Left lobe of liver (tissue), 2 donors: ENCODE measurements at places on chromosomes 16 and 17.

DNA sequence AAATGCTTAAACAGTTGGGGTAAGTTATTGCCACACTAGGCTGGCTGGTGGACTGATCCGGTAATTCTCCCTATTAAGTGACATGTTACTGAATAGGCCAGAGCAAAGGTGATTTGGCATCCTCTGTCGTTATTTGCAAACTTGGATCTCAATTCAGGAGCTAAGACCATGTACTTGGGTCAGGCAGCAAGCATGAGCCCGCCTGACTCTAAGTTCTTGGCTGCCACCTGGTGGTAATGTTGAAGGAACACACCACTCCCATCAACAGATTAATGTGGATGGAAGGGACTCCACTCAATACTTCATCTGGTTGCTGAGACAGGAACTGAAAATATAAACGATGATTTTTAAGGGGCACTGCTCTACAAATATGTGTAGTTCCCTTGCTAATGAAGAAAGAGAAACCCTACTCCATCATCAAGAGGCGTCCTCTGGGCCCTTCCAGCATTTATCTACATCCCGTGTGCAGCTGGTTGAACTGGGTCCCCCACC is 70.8 kb downstream of the EMP2 start:
- peak; percentile 85 for DNase-seq

- no peak for DNase-seq
These were observed 886.3 kb upstream of the RBFOX1 start for GRCh38 chr16:6446370-6446769.

GRCh38 chr17:18917506-18918032 is 34.4 kb upstream of the SLC5A10 start:
- DNase-seq, result no peak

GRCh38 chr16:88927010-88927409 is 50.0 kb downstream of the CBFA2T3 start:
- DNase-seq, result no peak

DNA sequence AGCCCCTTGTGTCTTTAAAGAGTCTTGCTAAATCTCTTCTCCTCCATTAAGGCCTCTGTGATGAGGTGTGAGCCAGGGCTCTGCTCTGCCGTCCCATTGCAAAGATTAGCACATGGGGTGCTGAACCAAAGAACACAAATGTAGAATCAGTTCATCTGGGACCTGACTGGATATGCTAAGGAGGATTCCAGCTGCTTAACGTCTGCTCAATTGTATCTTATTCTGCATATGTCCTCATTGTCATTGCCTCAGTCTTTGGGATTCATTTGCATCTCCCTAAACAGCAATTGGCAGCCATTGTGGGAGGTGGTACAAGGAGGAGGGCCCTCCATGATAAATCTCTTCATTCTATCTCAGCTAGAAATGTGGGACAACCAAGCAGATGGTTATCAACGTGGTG is 106.3 kb upstream of the ADAMTS18 start:
- no peak for DNase-seq

- DNase-seq, result no peak
These were observed 5.9 kb downstream of the FASN start for GRCh38 chr17:82092094-82092586.

GRCh38 chr16:65314627-65315008 is 192.8 kb upstream of the CDH11 start:
- no peak for DNase-seq

DNA sequence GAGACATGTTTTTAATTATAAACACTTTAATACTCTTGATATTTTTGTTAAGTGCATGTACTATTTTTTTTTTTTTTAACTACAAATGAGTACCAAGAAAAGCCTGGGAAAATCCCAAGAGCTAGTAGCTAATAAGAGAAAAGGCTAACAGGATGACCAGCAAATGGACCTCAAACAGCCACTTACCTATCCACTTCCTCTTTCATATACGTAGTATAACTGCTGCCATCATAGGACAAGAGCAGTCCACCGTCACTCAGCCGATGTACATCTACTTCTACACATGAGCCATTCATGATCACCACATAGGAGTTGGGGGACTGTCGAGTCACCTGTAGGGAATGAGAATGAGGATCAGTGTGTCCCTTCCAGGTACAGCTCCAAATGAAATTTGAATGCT is 128.0 kb upstream of the C17orf78 start:
- DNase-seq, result no peak

GRCh38 chr17:77197115-77197514 is 56.3 kb downstream of the SEC14L1 start:
- DNase-seq, result no peak

DNA sequence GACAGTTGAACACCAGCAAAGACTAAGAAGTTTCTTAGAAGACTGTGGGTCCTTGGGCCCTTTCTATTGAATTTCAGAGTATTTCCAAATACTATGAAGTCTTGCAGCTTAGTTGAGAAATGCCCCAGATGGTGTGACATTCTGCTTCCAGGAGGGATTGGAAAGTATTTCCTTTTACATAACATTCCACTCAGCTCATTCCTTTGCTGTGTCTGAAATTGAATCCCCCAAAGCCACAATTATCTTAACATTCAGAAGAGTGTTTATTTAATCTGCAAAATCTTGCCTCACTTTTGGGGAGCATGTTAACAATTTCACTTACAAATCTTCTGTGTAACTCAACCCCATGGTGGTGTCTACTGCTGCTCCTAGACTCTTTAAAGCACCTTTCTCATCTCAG is 307.7 kb downstream of the WWOX start:
- DNase-seq, result no peak

DNA sequence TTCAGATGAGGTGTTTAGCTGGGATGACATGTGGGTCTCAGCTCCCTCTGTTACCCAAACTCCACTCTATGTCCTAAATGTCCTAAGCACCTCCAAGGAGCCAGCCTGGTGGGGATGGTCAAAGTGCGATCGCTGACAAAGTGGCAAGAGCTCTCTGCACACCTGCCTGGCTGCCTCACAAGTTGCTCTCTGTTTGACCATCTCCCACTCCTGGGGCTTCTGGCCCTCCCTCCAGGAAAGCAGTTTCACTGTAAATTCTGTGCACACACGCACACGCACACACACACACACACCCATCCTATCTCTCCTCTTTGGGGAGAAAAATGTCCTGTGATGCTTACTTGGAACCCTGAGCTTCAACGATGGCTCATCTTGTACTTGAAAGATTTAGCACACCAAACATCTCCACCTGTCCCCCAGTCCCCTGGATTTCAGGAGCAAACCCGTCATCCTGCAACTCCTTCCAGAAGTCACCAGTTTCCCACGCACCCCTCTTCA is 1.7 kb downstream of the PITPNA start:
- DNase-seq, result no peak

DNA sequence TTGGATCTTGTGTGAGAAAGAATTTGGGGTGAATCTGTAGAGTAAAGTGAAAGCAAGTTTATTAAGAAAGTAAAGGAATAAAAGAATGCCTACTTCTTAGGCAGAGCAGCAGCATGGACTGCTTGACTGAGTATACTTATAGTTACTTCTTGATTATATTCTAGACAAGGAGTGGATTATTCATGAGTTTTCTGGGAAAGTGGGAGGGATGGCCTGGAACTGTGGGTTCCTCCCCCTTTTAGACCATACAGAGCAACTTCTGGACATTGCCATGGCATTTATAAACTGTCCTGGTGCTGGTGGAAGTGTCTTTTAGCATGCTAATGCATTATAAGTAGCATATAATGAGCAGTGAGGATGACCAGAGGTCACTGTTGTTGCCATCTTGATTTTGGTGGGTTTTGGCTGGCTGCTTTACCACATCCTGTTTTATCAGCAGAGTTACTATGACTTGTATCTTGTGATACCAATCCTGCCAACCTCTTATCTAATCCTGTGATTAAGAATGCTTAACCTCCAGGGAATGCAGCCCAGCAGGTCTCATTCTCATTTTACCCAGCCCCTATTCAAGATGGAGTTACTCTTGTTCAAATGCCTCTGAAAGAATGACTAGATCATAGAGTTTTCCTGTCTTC is 58.7 kb downstream of the HSD17B2 start:
- DNase-seq, result no peak

- no peak for DNase-seq
These were observed 60.4 kb upstream of the RPH3AL start for GRCh38 chr17:413016-413350.

DNA sequence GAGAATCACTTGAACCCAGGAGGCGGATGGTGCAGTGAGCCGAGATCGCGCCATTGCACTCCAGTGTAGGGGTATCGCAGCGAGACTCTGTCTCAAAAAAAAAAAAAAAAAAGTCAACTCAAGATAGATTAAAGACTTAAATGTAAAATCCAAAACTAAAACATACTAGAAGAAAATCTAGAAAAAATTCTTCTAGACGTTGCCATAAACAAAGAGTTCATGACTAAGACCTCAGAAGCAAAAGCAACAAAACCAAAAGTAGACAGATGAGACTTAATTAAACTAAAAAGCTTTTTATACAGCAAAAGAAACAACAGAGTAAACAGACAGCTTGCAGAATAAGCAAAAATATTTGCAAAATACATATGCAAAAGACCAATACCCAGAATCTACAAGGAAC is 61.2 kb upstream of the ABCC11 start:
- no peak for DNase-seq

DNA sequence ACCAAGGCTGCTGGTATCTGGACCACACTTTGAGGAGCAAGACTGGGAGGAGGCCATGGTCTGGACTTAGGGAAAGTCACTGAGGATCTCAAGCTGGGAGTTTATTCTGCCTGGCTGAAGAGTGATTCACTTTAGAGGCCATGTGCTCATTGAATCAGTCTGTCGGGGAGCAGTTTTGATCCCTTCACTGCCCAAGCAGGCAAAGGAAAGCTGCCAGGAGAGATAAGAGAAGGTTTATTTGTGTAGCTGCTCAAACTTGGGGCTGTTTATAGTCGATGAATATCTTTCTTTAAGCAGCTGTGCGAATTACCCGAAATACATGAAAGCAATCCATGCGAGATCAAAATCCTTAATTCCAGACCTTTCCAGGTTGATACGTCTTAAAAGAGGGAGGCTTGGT is 544.4 kb upstream of the EEF2KMT start:
- DNase-seq, result no peak

DNA sequence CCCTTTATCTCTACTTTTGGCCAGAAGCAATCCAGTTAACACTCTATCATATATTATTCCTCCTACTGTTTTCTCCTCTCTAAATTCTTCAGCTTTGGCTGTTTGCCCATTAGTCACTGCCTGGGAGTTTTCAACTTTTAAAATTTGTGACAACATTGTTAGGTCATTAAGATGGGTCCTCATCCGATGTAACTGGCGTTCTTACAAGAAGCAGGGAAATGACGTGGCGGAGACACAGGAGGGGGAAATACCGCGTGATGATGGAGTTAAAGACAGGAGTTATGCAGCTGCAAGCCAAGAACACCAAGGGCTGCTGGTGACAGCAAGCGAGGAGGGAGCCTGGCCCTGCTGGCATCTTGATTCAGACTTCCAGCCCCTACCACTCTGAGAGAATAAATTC is 34.8 kb upstream of the CPHXL start:
- DNase-seq, result no peak

GRCh38 chr16:72442385-72443158 is 270.6 kb upstream of the PMFBP1 start:
- DNase-seq, result no peak

GRCh38 chr17:19384723-19385391 is 2.1 kb downstream of the MFAP4 start:
- no peak for DNase-seq

GRCh38 chr17:6749519-6749918 is 6.3 kb upstream of the XAF1 start:
- no peak for DNase-seq

DNA sequence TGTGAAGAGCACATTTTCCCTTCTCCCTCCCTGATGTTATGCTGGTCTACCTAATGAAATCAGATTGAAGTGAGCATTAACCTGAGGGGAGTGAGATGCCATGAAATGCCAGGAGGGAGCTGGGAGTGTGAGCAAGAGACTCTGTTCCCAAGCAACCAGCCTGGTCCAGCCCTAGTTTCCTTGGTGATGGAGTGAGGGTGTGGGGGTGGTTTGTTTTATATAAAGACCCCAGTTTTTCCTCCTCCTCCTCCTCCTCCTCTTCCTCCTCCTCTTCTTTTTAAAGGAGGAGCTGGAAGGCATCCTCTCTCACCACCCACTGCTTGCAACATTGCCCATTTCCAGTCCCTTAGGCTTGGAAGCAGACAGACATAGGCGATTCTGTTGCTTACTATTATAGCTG is 97.1 kb downstream of the DNAH3 start:
- DNase-seq, result no peak

DNA sequence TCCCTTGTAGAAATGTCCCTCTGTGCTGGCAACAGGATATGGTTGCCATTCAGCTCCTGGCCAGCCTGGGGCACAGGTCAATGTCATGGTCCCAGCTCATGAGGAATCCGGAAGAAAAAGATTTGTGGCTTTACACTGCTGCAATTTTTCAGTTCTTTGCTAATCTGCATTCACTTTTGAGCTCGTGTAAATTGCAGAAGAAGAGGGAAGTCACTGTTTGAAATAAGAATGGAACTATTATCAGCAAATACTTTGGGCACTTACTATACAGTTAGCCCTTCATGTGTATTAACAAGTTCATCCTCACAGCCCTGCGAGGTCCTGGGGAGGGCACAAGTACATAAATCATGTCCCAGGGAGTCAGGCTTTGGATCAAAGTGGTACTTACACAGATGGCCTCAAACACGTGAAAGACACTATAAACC is 14.2 kb downstream of the SLC47A2 start:
- no peak for DNase-seq

- no peak for DNase-seq
These were observed 235.7 kb downstream of the NTN1 start for GRCh38 chr17:9256751-9257629.

DNA sequence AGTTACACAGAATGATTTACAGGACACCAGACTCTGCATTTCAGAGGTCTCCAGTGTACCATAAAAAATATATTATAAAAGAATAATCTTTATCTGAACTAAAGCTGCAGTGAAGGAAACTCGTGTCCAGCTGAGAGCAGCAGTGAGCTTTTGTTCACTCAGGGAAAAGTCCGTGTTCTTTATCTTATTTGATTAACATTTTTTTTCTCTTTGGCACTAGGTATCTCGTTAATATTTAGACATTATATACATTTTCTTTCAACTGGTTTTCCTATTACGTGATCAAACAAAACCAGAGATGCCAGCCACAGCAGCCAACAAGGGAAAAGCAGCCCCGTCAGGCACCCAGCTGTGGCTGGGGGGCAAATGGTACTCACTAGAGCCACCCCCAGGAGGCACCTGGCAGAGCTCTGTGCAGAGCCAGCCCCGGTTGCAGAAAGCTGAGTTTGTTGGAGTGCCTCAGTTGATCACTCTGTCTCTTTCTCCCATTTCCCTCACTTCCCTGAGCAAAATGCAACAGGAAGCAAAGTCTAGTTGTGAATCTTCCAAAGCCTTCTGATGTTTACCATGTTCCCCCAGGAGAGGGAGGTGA is 1.1 kb upstream of the HS3ST4 start:
- no peak for DNase-seq
